ENCODE measurements at places on chromosomes 16 and 17.

DNA sequence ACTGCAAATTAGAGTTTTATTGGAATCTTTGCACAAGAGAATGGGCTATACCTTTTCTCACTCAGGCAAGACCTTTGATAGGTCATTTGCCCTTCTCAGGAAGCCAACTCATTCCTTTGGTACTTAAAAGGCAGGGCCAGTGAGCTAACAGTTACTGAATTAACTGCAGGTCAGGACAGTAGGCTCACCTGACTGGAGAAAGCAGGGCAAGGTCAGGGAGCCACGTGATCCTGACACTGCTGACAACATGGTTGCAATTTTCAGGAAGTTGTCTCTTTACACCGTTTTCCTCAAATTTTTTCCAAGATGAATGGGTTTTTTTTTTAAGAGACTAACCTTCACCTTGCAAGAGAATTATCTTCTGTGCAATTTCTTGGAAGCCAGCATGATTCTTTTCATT, 21.1 kb downstream of the CPSF4L start:
- DNase-seq, result no peak

- DNase-seq, result peak; percentile 21
Observed at GRCh38 chr17:17114592-17115225, 72.5 kb downstream of the MPRIP start.

- no peak for DNase-seq
Observed at GRCh38 chr17:61371606-61372005, 28.0 kb upstream of the TBX2 start.

DNA sequence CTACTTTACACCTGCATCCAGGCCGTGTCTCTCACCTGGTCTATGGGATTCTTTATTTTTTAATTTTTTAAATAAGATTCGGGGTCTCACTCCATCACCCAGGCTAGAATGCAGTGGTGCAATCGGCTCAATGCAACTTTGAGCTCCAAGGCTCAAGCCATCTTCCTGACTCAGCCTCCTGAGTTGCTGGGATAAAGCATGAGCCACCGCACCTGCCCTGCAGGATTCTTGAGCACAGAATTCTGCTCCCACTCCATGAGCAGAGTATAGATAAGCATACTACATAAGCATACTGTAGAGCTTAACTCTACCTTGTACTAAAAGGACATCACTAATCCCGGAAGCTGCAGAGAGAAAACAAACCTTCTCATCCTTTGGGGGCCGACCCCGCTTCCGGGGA, 15.5 kb downstream of the GLYR1 start:
- no peak for DNase-seq

- no peak for DNase-seq
Observed at GRCh38 chr16:51666821-51667220, 515.8 kb upstream of the SALL1 start.

- DNase-seq, result no peak
Observed at GRCh38 chr16:3174618-3175148, 13.3 kb upstream of the OR1F1 start.

DNA sequence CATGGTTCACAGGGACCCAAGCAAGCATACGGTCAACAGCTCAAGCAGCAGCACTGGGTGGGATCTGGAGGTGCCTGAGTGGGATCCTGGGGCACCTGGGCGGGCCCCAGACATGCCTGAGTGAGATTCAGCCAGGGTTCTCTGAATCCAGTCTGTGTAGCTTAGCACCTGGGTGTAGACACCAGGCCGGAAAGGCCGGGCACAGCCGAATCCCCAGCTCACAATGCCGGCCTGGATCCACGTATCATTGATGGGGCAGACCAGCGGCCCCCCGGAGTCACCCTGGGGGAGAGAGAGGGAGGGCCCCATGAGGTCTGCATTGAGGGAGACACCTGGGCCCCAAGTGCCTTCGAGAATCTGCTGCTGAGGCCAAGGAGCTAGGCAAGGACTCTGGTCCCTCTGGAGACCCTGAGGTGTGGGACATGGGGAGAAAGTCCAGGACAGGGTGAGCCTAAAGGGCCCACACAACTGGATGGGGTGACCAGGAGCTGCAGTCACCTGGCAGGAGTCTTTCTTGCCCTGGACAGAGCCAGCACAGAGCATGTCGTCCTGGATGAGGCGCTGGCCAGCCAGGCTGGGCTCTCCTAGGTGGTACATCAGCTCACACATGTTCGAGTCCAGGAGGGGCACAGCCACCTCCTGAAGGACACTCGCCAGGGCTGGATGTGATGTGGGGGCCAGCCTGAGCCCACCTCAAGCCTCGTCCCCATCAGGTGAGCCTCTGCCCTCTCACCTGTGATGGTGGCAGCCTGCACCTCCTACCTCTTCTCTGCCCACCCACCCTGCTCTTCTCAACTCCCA, 9.7 kb downstream of the ZG16B start:
- no peak for DNase-seq

DNA sequence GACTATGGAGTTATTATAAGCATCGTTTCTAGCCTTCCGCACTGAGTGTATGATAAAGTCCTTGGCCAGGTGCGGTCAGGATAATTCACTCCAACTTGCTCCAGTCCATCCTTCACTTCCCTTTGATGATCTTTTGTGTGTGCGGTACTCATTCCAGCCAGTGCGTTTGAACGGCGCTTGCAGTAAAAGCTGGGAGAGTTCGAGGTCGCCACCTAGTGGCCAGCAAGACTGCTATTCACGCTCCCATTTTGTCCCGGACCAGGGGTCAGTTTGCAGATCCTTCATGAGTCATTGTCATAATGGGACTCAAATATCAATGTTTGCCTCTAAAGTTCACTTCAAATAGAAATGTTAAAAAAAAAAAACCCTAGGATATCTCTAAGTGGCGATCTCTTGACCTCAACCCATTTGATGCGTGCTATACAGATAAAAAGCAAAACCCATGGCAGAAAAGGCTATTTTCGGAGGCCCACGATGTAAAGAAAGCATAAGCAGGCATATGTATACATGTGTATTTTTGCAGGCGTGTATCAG, 417.1 kb downstream of the TMEM114 start:
- DNase-seq, result peak; percentile 14

DNA sequence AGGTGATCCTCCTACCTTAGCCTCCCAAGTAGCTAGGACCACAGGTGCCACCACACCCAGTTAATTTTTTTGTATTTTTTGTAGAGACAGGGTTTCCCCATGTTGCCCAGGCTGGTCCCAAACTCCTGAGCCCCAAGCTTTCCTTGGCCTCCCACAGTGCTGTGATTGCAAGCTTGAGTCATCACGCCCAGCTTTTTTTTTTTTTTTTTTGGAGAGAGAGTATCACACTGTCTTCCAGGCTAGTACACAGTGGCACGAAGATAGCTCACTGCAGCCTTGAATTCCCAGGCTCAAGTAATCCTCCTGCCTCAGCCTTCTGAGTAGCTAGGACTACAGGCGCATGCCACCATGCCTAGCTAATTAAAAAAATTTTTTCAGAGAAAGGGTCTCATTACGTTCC, 27.2 kb downstream of the HEATR9 start:
- DNase-seq, result no peak

GRCh38 chr17:37391146-37391545, 15.4 kb downstream of the C17orf78 start:
- DNase-seq, result no peak

DNA sequence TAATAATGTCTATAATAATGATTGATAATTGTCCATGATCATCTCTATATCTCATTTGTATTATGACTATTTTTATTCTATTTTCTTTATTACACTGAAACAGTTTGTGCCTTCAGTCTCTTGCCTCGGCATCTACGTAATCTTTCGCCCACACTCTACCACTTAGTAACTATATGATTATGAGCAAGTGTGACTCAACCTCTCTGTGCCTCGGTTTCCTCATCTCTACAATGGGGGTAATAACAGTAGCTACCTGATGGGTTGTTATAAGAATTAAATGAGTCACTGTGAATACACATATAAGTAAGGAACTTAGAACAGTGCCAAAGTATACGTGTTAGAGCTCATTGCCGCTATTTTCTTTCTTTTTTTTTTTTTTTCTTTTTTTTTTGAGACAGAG, 3.7 kb upstream of the SLC16A11 start:
- no peak for DNase-seq

GRCh38 chr16:7437135-7437804, 104.6 kb downstream of the RBFOX1 start:
- no peak for DNase-seq

- DNase-seq, result no peak
Observed at GRCh38 chr16:49629851-49630250, 226.1 kb downstream of the ZNF423 start.

DNA sequence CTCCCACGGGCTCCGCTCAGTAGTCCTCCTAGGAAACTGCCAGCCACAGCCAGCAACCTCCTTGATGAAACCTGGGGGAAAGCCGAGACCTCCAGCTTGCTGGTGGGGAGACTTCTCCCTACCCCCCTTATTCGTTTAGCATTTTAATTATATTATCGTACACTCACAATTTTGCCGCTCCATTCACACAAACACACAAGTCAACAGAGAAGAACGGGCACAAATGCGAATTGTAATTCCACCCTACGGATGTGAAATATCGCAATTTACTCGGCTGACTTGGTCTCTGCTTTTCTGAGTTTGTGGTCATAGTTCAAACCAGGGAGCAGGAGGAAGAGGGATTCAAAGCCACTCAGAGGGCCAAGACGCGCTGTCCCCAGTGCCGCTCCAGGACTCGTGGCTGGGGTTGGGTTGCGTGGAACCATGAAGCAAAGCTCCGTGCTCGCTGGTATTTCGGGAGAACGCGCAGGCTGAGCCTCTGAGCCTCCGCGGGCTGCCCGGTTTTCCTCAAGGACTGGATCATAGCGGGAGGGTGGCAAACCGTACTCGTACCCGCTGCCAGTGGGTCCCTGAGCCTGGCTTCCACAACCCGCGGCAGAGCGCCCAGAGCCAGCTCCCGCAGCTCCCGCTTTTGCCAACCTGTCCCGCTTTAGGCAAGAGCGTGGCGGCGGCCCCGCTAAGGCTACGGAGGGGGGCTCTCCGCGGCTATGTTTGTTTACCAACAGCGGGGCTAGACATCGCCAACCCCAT, 2.0 kb downstream of the LHX1 start:
- no peak for DNase-seq

DNA sequence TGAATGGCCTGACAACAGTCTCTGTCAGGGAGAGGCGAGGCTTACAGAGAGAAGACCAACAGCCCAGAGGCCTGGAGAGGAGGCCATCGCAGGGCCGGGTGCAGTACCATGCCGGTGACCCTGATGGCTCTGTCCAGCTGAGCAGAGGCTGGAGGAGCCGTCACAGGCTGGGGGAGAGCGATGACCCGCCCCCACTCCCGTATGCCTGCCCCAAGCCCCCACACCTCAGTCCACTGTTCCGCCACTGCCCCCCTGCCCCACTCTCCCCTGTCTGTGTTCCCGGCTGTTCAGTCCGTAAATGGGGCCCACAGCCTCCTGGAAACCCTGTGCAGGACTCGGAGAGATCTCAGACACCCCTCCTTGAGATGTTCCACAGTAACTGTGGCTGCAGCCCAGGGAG, 12.8 kb upstream of the FAM83G start:
- no peak for DNase-seq

DNA sequence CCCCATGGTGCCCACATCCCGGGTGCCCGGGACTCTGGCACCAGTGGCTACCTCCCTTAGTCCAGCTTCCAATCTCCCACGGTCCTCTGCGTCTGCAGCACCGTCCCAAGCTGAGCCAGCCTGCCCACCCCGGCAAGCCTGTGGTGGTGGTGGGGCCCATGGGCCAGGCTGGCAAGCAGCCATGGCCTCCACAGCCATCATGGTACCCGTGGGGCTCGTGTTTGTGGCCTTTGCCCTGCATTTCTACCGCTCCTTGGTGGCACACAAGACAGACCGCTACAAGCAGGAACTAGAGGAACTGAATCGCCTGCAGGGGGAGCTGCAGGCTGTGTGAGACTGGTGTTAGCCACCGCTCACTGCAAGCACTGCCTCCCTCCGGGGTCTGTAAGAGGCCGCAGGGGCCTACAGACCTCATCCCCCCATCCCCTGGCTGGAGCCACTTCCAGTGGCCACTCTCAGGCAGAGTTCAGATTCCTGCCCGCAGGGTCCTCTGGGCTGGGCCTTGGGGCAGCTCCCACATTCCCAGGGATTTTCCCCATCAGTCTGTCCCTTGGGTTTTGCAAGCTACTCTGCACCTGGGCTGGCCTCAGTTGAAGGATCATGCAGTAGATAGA, 3.9 kb upstream of the SETD1A start:
- peak; percentile 65 for DNase-seq

GRCh38 chr17:42683407-42684034, 1.2 kb downstream of the CNTNAP1 start:
- no peak for DNase-seq

DNA sequence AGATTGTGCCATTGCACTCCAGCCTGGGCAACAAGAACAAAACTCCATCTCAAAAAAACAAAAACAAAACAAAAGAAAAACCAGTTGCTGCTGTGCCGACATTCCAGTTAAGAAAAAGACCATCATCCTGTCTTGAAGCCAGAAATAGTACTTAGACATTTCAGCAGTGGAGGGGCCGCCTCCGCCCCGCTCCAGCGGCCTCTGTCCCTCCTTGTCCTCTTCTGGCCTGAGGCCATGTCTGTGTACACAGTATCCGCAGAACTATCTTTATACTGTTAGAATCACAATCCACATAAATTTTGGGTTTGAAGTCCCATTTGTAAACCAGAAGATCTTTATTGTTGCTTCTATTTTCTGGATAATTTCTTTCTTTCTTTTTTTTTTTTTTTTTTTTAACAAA, 24.9 kb downstream of the ZC3H18 start:
- no peak for DNase-seq

DNA sequence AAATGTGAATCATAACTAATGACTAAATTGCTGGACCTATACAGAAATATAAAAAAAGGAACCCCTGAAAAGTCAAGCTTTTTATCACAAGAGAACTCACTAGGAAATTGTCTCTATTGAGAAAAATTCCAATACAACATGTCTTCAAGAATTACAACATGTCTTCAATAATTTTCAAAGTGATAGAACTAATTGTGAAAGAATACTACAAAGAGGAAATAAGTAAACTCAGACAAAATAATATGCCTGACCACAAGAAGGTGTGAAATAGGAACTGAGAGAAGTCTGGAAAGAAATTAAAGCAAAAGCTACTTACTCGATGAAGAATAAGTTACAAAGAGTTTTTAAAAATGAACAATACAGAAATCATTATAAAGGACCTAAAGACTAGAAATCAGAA, 29.9 kb upstream of the OR1G1 start:
- no peak for DNase-seq

DNA sequence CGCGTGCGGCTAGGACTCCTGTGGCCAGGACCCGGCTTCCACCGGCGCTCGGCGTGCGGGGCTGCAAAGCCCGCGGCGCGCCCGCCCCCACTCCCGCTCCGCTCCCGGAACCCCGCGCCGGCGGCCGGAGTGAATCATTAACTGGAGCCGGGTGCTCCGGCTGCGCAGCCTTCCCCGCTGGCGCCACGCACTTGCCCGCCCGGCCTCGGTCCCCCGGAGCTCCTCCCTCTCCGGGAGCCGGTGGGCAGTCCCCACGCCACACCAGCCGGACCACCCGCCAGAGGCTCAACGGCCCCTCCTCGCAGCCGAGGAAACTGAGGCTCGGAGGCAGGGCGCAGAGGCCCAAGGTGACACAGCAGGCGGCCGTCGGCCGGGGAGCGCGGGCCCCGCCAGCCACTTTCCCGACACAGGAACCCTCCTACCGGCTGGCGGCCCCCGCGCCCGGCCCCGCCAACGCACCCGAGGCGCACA, 580 bp downstream of the BCAR1 start:
- no peak for DNase-seq
